Activated CD4-positive, alpha-beta T cell treated with anti-CD3 and anti-CD28 coated beads for 36 hours (primary cell): ENCODE measurements at places on chromosomes 16 and 17.

DNA sequence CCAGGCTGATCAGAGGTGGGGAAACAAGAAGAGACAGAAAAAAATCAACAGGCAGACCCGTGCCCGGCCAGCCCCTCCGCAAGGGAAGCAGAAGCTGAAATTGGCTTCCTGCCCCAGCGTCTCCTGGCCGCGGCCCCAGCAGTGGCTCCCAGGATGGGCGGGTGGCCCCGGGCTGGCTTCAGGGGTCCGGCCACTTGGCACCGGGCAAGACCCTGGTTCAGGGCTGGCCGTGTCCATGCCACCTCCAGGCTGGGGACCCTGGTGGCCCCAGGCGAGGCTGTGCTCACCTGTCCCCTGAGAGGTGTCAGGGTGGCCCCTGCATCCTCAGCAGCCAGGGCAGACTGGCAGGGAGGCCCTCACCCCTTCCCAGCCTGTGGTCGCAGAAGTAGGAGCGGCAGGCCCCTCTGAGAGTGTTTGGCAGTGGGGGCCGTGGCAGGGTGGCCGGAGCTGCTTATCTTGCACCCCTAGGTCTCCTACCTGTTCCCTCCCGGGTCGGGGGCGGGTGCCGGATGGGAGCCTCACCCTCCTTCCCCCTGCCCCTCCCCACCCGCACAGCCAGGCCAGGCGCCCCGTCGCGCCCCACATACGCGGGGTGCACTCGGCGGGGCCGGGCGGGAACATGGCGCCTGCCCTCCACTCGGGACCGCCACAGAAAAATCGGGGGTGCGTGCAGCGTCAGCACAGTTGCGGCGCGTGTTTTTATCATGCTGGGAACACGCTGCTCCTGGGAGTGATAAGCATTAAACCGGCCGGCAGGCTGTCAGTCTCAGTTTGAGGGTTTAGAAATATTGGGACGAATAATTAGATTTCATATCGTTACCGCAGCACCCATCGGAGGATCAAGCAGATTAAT, 46.7 kb upstream of the ZC3H18 start:
- DNase-seq, result no peak

- DNase-seq, result no peak
Observed at GRCh38 chr17:15475631-15476354, 8.4 kb upstream of the CDRT4 start.

- no peak for DNase-seq
Observed at GRCh38 chr17:27438348-27438998, 17.8 kb upstream of the KSR1 start.

DNA sequence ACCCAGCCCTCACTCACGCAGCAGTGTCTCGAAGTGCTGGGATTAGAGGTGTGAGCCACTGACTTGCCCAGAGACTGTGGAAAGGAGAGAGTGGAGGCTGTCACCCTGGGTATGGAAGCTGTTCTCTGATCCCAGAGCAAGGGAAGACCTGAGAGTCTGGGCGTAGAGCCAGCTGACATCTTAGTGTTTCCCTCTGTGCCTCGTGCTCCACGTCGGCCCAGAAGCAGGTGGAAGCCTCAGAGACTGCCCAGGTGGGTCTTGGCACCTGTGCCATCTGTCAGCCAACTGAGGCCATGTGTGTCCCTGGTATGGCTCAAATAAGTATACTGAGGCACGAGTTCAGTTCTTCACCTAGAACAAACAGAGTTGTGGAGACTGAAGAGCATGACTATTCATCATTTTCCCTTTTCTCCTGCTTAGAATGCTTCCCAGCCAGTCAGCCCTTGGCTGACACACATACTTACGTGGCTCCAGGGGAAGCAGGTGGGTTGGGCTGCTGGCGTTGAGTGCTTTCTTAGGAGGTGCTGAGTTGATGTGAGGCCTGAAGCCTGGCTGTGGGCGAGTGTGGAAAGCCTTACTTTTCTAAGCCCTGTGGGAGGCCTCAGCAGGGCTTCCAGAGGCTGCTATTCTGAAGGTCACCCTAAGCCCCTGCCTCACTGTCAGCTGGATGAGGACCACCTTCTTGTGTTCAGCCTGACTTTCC, 8.1 kb downstream of the CTRL start:
- DNase-seq, result no peak

DNA sequence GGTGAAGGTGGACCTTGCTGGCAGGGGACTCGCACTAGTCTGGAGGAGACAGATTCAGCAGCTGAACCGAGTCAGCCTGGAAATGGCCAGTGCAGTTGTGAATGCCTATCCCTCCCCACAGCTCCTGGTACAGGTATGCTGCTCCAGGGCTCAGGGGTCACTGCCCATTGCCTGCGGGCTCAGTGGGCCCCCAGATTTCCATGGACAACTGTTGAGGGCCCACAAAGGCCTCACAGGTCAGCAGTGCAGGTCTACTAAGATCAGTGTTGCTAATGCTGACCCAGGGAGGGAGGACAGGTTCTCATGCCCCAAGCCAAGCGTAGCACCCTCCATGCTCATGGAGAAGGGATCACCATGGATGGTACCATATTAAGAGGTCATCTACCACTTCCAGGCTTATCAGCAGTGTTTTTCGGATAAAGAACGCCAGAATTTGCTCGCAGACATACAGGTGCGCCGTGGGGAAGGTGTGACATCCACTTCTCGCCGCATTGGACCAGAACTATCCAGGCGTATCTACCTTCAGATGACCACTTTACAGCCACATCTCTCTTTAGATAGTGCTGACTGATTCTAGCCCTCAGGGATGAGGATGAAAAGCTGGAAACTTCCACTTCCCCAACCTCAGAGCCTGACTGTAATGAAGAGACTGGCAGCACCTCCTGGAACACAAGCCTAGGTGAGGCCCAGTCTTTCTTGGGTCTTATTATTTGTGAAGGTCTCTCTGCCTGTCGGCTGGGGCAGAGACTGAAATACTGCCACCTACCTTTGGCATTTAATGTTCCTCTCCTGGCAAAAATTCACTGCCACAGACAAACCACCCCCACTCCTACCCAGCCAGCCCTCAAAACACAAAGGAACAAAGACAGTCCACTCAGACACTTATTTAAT, 7.6 kb downstream of the EME1 start:
- DNase-seq, result no peak

DNA sequence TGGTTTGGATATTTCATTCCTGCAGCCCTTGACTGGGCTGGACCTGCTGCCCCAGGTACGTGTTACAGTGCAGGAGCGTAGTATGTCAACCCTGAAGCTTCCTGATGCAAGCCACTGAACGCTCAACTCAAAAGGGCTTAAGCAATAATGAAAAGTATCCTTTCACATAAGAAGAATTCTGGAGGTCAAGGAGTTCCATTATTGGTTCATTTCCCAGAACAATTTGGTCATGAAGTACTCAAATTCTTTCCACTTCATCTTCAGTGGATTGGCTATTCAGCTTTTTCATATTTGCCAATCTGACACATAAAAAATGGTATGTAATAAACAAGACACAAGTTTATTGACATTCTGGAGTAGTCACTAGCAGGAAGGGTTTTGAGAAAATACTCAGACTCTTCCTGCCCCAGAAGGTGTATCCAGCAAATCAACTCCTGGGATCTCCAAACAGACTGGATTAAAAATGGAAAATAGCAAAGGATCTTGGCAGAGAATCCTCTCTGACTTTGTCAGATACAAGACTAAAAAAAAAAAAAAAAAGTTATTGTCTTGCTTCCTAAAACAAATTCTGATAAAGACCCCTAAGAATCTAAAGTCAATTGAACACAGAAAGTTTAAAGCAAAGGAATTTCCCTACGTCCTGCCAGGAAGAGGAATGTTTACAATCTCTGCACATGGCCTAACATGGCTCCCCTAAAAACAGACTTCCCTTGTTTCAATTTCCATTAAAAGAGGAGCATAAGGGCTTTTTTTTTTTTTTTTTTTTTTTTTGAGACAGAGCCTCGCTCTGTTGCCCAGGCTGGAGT, 37.5 kb upstream of the WSB1 start:
- no peak for DNase-seq
